GM18507 (cell line): ENCODE measurements at places on chromosomes 6 and 20.

DNA sequence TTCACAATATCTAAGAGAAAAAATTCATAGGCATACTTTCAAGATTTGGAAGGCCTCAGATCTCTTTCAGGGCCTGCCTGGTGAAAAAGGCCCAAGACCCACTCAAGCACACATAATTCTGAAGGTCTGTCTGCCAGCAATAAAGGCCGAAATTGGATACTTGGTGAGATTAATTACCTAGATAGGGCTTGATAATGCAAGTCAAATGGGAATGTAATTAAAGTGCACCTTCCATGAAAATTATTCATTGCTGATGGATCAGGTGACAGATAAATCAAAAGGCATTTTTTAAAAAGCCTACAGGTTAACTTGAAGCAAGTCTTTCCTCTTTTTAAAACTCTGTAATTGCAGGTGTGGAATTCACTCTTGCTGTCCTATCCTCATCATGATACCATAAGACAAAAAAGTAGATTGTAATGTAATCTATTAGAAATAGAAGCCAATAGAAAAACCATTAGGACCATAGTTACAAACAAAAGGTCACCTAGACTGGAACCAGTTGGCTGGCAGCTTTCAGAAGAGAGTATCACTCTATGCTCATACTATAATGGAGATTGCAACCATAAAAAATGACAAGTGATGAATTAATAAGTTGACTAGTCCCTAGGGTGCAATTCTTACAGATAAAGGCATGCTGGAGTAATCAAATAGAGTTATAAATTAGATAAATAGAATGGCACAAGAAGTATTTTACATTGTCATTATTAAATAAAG lies 77.3 kb downstream of the EPHA7 start:
- no peak for DNase-seq

GRCh38 chr20:19799325-19799724 lies 41.3 kb downstream of the RIN2 start:
- DNase-seq = no peak

DNA sequence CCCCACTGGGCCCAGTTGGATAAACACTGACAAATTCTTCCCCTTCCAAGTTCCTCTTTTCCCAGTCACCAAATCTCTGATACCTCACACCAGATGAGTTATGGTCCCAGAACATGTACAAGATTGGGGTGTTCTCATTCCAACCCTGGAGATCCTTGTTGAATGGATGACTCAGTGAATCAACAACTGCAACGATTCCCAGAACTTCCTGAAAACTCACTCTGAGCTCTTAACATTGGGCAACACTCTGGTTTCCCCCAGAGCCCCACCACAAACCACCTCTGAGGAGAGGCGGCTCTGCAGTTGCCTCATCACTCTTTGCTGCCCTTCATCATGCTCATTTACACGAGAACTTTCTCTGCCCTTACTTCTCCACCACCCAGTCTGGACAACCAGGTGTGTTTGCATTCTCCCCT lies 115.2 kb downstream of the MRPL14 start:
- DNase-seq = no peak

DNA sequence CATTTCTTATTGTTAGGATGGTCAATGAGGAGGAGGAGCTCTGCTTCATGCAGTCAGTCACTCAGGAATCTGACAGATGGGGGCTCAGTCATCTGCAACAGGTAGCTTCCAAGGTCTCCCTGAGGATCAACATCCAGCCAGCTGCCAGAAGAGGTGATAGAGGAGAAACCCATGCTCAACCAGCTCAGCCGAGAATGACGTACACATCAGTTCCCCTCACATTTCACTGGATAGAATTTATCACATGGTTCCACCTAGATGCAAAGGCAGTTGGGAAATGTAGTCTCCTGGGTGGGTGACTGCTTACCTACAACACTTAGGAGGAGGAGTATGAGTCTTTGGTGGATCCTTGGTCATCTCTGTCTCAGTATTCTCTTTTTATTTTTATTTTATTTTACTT lies 144.5 kb downstream of the CEBPB start:
- no peak for DNase-seq

GRCh38 chr6:77716311-77716710 lies 63.5 kb downstream of the MEI4 start:
- no peak for DNase-seq

- no peak for DNase-seq
Measured at GRCh38 chr6:135728589-135728988, 122.9 kb upstream of the PDE7B start.

GRCh38 chr6:160534050-160534696 lies 129.9 kb downstream of the LPA start:
- DNase-seq = no peak

DNA sequence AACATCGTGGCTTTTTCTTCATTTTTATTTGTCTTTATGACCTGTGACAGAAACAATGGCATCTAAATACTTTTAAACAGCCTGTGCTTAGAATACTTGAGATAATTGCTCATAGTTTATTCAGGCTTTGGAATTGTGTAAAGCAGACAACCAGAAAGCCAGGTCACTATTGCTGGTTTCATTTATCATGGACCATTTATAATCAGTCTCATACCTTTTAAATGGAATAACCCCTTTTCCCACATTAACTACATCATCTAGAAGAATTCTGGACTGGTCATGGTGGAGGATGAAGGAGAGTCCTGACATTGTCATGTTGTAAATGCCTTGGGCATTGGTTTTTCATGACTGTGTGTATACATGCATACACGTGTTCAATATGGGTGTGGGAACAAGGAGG lies 661.5 kb downstream of the EPM2A start:
- DNase-seq = no peak

DNA sequence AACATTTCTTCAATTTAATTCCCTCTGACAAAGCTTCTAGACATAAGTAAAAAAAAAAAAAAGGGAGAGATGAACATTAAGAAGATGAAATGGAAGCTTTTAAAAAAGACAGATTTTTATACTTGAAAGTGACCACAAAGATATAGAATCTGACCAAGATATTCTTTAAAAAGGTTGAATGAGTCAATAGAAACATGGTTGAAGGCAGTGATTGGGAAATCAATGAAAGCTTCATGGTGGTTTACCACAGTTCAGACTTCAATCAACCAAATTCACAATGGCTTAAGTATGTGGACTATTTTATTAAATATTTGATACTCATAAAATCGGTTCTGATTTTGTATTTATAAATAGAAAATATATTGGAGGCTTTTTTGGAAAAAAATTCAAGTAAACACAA lies 248.4 kb upstream of the HSF2 start:
- DNase-seq = no peak

GRCh38 chr6:18262702-18263417 lies 1.5 kb downstream of the DEK start:
- DNase-seq = no peak

- DNase-seq = no peak
Measured at GRCh38 chr6:17022604-17023003, 79.2 kb upstream of the STMND1 start.

DNA sequence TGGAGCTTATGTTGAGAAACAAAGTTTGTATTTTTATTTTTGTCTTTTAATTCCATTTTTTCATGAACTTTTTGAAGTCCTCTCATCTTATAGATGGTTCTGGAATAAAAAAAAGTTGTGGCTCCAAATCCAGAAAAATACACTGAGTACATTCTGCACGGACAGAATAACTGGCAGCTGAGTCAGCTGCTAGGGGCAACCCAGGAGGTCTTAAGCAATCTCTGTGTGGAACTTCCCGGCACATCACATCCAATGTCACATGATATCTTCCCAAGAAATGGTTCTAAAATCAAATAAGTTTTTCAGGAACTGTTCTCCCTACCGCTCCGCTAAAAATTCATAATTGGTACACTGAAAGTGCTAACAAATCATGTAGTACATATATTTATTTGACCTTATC lies 29.8 kb downstream of the SLC13A3 start:
- DNase-seq = no peak

DNA sequence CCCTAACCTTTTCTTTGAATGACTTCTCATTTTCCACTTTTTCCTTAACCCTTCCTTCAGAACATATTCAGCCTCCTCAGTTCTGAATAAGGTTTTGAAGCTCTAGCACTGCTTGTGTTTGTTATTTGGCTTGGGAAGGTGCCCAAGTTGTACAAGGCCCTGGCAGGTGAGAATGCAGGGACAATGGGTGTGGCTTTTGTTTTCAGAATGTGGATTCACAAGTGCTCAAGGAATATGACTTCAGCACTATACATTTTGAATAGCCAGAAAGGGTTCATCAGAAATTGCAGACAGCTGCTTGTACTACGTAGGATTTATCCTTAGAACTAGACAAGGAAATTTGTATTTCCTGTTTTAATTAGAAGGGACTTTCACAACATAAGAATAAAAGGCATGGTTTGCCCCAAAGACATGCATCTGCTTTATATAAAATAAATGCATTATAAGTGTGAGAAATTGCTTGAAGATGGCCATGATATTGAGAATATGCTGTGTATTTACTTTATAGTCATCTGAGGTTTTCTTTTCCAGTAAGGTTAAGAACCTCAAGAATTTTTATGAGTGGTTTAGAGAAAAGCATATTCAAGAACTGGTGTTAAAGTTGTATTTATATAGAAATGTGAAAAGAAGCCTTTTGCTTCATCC lies 29.3 kb upstream of the PRDM1 start:
- DNase-seq = no peak

GRCh38 chr20:3749087-3749688 lies 16.7 kb downstream of the HSPA12B start:
- DNase-seq = no peak

- no peak for DNase-seq
Measured at GRCh38 chr20:16621435-16622141, 48.3 kb upstream of the KIF16B start.

GRCh38 chr20:24547967-24548366 lies 78.5 kb downstream of the SYNDIG1 start:
- DNase-seq = no peak

DNA sequence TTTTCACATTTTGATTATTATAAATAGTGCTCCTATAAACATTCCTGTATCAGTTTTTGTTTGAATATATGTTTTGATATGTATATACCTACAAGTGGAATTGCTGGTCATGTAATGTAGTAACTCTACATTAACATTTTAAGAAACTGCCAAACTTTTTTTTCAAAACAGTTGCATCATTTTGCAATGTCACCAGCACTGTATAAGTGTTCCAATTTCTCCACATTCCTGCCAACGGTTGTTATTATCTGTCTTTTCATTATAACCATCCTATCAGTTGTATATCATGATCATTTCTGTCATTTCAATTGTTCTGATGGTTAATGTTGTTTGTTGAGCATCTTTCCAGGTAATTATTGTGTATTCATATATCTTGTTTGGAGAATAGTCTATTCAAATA lies 44.8 kb upstream of the SAMD5 start:
- no peak for DNase-seq
